Activated CD4-positive, alpha-beta T cell treated with anti-CD3 and anti-CD28 coated beads, Interleukin-2, amount 50 U/mL, for 24 hours (primary cell): ENCODE measurements at places on chromosomes 6 and 20.

DNA sequence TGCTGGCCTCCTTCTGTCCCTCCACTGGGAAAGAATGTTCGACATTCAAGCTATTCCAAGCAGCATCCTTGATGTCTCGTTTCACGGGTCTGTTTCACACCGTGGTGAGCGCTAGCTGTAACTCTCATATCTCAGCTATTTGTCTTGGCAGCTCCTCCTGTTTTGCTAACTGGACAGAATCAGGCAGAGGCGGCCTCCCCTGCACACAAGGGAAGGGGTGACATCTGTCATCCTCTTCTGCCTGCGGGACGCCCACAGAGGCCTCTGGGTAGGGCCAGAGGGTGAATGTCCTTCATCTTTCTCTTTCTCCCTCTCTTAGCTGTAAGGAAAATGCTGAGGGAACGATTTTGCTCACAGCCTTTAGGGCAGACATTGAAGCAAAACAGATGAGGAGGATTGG is 232.8 kb upstream of the GMDS start:
- no peak for DNase-seq

- DNase-seq = peak; percentile 80
These were observed 4.8 kb upstream of the ZKSCAN8 start for GRCh38 chr6:28136585-28137504.

- no peak for DNase-seq
These were observed 16.5 kb downstream of the RIPOR2 start for GRCh38 chr6:24919056-24919892.

- DNase-seq = no peak
These were observed 52.2 kb downstream of the REV3L start for GRCh38 chr6:111430605-111431376.

DNA sequence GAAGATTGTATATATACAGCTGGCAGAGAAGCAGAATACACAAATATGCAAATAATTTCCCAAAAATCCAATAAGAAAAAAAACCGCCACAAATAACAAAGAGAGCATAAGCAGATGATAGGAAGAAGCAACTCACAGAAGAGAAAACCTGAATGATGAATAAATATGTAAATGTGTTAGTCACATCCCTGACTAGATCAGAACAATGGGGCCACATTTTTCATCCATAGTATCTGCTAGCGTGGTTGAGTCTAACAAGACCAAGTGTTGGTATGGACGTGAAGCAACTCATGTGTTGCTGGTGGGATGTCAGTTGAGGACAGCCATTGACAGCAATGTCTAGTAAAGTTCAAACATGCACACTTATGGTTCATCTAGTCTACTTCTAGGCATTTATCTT is 3.9 kb upstream of the SLC22A3 start:
- DNase-seq = no peak

DNA sequence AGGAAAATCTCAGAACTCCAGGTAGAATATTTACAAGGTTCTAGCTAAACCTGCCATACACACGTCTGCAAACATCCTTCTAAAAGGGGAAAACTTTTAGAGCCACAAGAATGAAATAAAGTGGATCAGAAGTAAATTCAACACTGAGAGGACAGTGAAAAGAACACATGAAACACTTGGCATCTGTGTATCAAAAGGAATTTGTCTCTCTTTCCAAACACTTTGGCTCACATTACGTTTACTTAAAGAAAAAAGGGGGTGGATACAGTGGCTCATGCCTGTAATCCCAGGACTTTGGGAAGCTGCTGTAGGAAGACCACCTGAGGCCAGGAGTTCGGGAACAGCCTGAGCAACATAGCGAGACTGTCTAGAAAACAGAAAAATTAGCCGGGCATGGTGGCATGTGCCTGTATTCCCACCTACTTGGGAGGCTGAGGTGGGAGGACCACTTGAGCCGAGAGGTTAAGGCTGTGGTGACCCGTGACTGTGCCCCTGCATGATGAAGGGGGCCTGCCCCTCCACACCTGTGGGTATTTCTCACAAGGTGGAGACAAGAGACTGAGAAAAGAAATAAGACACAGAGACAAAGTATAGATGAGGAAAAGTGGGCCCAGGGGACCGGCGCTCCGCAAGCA is 35.4 kb downstream of the NINL start:
- DNase-seq = no peak

DNA sequence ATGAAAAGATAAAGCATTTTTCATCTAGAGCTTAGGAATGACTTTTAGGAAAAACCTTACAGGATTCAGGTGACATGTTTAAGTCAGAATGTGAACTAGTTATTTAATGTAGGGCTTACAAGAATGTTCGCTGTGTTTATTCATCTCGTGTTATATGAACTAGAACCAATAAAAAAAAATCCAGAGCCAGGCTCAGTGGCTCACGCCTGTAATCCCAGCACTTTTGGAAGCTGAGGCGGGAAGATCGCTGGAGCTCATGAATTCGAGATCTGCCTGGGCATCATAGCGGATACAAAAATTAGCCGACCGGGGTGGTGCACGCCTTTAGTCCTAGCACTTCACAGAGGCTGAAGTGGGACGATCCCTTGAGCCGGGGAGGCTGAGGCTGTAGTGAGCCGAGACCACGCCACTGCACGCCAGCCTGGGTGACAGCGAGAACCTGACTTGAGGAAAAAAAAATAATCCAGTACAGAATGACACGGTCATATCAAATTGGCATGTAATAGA is 46.3 kb downstream of the OR2B2 start:
- DNase-seq = no peak

GRCh38 chr6:2659882-2660281 is 90.8 kb downstream of the MYLK4 start:
- no peak for DNase-seq

- no peak for DNase-seq
These were observed 60.0 kb upstream of the EPB41L1 start for GRCh38 chr20:36094497-36094896.

- peak; percentile 34 for DNase-seq
These were observed 237.5 kb downstream of the CD83 start for GRCh38 chr6:14354919-14355572.

- DNase-seq = no peak
These were observed 131.2 kb upstream of the HDDC2 start for GRCh38 chr6:125432963-125433362.

DNA sequence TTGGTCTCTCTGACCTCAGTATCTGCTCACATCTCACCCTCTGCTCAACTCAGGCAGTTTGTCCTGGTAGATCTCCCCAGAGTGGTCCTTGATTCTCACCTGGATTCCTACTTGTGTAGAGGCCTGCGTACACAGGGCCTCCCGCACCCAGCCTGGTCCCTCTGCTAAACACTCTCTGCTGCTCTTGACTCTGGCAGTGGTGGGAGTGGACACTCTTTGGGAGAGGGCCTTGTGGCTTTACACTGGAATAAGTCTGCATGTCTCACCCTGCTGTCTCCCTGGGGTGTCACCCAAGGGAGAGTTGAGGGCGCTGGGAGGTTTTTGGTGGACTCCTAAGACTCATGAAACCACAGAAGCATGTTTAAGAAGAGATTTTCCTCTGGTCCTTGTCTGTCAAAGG is 57.3 kb upstream of the ECI2 start:
- no peak for DNase-seq

DNA sequence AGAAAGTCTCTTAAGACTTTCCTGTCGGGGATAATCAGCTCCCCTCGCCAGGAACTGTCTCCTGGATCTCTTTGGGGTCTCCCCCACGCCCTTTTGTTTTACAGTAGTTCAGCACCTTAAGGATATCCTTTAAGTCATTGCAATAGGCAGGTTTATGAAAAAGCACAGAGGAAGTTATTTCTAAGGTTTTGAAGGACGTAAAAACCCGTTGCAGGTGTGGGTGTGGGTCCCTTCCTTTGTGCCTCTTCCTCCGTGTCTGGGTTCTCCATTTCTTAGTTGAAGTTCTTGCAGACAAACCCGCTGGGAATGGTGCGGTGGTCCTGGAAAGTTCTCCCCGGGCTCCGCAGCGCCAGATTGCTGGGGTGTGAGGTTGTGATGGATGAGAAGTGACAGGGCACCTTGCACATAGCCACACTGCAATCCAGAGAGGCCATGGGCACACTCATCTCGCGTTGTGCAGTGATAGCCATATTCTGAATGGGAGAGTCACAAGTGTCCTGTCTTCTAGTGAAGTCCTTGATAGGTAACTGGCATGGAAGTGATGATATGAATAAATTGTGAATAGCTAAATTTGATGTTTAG is 65.2 kb downstream of the GTF2H5 start:
- no peak for DNase-seq

DNA sequence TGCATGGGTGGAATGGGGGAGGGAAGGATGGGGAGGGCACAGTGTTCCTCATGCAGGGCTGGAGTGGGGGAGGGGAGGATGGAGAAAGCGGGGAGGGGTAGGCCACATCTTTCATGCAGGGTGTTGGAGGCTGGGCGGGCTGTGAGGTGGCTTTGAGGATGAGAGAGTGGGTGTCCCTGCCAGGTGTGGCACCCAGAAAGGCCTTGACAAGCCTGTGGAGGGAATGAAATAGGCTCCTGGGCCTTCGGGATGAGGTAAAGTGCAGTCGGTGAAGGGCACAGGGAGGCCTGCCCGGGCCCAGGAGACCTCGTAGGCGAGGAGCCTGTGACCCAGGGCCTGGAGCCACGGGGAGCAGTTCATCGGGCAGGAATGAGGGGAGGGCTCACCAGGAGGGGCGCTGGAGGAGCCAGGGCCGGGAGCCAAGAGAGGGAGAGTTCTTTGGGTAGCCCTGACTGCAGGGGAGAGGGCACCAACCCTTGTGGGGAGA is 7.6 kb downstream of the CEBPB start:
- no peak for DNase-seq

DNA sequence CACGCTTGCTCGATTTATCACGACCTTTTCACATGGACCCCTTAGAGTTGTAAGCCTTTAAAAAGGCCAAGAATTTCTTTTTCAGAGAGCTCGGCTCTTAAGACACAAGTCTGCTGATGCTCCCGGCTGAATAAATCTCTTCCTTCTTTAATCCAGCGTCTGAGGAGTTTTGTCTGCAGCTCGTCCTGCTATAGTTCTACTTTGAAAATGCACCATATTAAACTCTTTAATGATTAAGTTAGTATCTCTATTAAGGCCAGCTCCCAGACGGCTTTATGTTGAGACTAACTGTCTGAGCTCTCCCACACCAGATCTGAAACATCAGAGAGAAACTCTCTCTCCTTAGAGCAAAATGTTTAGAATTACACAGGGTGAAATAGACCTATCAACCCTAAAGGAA is 18.0 kb upstream of the GSTA3 start:
- no peak for DNase-seq

- DNase-seq = no peak
These were observed 74.6 kb downstream of the MAP3K5 start for GRCh38 chr6:136717716-136717990.

DNA sequence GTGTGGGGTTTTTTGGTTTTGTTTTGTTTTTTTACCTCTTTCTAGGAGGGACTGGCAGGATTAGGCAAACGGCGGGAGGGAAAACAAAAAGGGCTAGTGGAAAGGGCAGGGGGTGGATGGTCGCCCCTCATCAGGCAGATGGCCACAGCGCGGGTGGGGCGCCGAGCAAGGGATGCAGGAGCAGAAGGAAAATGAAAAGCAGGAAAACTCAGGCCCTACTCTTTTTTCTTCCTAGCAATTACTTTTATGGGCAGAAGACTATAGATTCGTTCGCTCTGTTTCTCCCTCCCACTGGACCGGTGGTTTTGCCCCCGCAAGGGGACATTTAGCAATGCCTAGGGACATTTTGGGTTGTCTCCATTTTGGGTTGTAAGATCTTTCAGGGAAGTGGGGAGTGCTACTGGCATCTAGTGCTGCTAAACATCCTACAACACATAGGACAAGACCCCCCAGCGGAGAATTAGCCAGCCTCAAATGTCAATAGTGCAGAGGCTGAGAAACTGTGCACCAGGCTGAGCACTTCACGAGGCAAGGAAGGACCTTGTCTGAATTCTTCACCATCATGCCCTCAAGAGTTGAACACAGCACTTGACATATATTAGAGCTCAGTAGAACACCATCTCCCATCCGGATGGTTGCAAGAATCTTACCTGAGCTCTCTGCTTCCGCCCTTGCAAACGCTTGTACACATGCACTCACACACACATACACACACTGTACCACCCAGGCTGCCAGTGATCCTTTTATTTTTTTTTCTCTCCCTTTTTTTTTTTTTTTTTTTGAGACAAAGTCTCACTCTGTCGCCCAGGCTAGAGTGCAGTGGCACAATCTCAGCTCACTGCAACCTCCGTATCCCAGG is 4.8 kb upstream of the ZMYND8 start:
- no peak for DNase-seq

DNA sequence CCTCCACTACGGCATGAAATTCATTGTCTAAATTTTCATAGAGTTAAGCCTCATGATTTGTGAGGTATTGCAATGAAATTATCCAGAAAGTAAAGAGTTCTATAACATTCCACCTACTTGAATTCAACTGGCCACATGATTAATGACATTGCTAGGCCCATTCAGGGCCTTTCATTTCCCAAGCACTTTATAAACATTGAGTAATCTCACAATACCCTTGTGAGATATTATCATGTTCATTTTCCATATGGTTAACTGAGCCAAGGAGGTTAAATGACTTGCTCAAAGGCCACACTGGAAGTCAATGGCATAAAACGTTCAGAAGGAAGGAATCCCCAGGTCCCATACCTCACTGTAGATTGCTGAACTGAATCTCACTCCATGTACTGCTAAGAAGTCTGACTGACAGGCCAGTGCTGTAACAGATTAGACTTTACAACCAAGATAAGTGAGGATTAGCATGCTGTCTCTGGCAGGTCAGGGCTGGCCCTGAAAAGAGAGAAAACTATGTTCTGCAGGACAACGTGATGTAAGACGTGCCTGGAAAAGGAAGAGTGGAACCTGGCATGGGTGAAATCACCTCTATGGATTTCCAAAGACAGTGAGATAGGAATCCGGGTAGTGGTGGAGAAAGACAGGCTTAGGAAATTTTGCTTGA is 75.9 kb upstream of the SPACA1 start:
- DNase-seq = no peak

DNA sequence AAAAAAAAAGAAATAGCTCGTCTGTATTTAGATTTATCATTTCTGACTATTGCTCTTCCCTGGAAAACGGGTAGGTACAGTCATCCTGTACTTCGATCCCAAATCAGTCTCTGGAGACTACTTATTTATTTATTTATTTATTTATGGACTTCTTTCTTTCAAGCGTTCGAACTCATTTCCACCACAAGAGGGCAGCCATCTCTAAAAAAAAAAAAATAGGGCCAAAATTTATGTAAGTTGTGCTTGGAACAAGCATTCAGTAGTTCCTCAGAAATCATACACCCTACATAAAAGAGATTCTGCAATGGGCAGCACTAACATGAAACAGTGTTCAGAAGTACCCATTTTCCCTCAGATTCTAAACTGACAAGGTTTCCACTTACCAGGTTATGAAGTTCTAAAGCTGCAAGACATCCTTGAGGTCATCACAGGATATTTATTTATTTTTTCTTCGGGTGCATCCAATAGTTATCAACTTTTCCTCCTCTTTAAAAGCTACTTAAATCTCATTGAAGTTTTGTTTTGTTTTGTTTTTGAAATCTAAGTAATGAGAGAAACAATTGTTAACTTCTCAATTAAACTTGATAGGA is 1.9 kb upstream of the BMP2 start:
- DNase-seq = no peak

DNA sequence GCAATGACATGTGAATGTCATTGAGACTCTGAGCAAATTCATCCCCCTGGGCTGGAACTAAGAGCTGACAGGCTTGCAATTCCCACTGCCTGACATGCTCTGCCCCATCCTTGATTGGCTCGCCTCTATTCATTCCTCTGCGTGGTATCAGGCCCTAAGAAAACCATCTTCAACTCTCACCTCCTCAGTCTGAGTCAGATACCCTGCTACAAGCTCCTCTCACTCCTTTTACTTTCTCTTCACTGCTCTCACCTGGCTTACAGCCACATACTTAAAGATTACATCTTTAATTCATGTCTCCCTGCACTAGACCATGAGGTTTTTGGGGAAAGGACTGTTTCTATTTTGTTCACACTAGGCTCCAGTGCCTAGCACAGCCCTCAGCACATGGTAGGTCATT is 131.6 kb downstream of the KIF6 start:
- no peak for DNase-seq
